ENCODE measurements at places on chromosomes 7 and 10.

- no peak for DNase-seq
Observed at GRCh38 chr10:47189802-47190201, 110.2 kb upstream of the GDF10 start.

DNA sequence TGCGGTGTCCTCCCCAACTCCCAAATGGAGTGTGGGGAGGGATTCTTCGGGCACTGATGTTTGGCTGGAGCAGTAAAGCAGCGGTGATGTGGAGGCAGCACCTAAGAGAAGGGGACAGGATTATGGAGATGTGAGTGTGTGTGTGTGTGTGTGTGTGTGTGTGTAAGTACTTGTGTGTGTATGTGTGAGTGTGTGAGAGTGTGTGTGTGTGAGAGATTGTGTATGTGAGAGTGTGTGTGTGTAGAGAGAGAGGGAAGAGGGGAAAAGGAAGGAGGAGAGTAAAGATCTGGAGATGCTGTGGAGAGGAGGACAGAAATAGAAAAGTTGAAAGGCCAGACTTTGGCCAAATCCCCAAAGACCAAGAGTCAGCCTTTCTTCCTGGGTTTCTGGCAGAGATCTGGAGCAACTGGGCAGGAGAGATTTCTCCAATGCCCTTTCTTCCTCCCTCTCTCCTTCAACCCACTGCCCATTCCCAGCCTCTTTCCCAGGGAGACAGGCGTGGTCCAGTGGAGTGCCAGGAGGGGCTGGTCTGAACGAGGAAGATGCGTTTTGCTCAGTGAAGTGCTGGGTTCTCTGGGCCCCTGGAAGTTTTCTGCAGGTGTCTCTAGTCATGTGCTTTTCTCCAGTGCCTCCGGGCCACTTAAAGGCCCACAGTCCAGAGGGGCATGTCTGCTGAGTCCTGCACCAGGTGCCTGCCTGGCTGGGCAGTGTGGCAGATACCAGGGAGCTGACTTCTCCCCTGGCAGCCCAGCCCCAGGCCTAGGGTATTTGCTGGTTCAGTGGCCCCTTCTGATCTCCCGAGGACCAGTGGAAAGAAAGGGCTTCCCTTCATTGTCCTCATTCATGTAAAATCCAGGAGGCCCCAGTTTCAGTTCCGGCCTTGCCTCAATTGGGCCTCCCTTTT lies 60.5 kb downstream of the HK1 start:
- DNase-seq, result no peak

DNA sequence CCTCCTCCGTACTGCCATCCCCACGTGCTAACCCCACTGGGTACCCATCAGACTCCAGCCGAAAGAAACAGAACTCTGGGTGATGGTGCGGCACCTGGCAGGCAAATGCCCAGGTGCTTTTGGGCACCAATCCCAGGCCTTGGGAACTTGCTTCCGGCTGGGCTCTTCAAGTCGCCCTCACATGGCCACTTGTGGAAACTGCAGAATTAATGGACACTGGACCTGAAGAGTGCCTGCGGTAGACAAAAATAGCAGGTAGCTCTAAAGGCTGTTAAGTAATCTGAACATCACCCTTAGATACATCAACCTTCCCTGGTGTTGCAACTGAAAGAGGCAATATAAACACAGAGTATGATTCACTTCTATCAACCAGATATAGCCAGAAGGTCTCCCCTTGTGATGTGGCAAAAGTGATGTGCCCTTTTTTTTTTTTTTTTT lies 644.4 kb downstream of the GRM8 start:
- DNase-seq, result no peak

DNA sequence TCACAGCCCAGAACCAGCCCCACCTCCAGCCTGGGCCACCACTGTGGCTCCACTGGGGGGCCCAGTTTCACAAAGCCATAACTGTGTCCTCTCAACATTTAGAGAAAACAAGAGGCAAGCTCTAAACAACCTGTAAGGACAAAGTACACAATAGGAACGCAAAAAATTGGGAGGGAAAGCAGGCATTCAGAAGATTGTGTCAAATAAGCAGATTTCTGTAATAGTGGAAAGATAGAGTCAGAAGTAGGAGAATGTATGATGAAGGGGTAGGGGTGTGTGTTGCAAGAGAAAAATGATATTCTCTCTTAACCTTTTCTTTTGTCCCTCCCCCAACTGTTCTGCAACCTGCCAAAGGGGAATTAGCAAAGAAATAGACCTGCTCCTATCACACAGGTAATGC lies 449.9 kb upstream of the NPVF start:
- no peak for DNase-seq

DNA sequence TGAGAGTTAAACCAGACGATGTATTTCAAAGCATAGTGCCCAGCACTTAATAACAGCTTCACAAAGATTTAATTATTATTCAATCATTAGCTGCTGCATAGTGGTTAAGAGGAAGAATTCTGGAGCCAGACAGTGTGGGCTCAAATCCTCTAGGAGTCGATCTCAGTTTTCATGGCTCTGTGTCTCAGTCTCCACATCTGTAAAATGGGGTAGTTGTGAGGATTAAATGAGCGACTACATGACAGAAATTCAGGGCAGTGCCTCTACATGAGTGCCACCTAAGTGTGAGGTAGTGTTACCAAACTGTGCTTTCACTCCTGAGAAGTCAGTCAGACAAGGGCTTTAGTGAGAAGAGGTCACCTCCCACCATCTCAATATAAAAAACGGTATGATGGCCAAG lies 81.7 kb upstream of the FGFR2 start:
- DNase-seq, result no peak

- no peak for DNase-seq
Observed at GRCh38 chr10:122733931-122734665, 34.5 kb upstream of the C10orf120 start.

GRCh38 chr7:157574914-157575586 lies 238.2 kb downstream of the DNAJB6 start:
- DNase-seq, result no peak

All from CD4-positive, alpha-beta T cell treated with Interferon gamma for 1 hour (primary cell).